NCI-H1694 (cell line): ENCODE measurements at places on chromosomes 6 and 20.

DNA sequence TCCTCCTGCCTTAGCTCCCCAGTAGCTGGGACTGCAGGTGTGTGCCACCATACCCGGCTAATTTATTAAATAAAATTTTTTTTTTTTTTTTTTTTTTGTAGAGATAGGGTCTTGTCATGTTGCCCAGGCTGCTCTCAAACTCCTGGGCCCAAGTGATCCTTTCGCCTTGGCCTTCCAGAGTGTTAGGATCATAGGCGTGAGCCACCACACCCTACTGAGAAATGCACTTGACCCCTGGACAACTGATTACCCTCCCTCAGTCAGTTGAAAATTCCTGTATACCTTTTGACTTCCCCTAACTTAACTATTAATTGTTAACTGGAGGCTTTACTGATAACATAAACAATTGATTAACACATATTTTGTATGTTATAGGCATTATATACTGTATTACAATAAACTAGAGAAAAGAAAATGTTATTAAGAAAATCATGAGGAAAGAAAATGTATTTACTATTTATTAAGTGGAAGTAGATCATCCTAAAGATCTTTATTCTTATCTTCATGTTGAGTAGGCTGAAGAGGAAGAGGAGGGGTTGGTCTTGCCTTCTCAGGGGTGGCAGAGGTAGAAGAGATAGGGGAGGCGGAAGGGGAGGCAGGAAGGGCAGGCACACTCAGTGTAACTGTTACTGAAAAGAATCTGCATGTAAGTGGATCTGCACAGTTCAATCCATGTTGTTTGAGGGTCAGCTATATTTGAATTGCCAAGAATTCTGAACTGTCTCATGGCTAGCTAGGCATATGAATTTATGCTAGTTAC lies 104.3 kb downstream of the FARS2 start:
- DNase-seq = no peak

GRCh38 chr6:52209770-52210169 lies 23.6 kb downstream of the IL17A start:
- DNase-seq = no peak

DNA sequence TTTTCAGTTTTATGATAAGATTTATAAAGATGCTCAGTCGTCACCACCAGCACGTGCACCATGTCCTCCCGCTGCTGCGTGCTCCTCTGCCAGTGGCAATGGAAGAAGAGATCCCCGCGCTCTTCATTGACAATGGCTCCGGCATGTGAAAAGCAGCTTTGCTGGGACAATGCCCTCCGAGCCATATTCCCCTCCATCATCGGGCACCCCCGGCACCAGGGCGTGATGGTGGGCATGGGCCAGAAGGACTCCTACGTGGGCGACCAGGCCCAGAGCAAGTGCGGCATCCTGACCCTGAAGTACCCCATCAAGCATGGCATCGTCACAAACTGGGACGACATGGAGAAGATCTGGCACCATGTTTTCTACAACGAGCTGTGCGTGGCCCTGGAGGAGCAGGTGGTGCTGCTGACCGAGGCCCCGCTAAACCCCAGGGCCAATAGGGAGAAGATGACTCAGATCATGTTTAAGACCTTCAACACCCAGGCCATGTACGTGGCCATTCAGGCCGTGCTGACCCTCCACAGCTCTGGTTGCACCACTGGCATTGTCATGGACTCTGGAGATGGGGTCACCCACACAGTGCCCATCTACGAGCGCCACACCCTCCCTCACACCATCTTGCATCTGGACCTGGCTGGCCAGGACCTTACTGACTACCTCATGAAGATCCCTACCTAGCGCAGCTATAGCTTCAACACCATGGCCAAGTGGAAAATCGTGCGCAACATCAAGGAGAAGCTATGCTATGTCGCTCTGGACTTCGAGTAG lies 34.3 kb upstream of the ENPP5 start:
- DNase-seq = no peak

DNA sequence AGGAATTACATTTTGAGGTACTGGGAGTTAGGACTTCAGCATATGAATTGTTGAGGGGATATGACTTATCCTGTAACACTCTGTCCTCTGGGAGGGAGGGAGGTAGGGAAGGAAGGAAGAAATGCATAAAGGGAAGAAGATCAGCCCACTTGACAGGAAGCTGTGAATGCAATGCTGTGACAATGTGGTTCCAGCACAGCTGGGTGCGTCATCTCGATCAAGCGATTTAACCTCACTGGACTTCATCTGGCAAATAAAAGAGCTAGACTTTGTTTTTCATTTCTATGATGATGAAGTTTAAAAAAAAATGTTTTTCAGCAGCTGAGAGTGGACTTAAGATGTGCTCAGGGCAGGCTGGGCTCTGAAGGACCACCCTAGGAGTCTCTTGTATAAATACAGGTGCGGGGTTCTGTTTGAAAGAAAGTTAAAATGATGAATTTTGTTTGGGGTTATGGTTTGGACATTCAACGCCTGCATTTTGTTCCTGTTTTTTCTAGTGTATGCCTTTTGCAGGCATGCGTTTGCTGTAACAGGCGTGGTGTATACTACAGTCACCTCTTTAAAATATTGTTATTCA lies 178.1 kb downstream of the RIMS1 start:
- no peak for DNase-seq

GRCh38 chr20:8144282-8145245 lies 12.5 kb downstream of the PLCB1 start:
- DNase-seq = no peak
